ENCODE measurements at places on chromosomes 13 and 19.

DNA sequence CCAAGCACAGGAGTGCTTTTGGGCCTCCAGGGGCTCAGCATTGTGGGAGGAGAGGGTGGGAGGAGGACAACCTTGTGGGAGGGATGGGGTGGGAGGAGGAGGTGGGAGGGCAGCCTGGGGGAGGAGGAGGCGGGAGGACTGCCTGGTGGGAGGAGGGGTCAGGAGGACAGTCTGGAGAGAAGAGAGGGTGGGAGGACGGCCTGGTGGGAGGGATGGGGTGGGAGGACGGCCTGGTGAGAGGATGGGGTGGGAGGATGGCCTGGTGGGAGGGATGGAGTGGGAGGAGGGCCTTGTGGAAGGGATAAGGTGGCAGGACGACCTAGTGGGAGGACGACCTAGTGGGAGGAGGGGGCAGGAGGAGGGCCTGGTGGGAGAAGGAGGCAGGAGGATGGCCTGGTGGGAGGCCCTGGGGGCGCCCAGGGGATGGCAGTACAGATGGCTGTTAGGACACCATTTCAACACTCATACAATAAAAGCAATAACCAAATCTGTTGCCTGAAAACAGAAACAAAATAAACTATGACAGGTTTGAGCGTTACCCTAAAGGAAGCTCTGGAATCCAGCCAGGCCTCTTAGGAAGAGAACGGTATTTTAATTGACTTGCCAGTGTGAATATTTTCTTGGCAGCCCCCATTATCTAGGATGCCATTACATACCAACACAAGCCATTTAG is 63.7 kb downstream of the CRYL1 start:
- no peak for DNase-seq

- DNase-seq, result no peak
Observed at GRCh38 chr13:40457929-40458719, 208.3 kb downstream of the FOXO1 start.

DNA sequence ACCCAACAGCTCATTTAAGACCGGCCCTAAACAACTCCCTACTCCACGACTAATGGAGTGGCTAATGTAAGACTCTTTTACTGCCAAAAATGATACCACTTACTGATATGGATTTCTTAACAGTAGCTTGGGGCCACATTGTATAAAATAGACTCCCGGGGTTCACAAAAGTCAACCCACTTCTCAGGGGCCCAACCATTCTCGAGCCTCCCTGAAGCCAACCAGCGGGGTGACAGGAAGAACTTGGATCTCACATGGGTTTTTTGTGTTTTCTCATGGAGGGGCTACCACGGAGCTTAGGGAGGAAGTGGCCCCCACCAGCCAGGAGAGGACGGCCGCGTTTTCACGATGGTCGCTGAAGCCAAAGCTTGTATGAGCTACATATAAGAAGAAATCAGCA is 8.1 kb downstream of the MCF2L start:
- DNase-seq, result no peak

- DNase-seq, result peak; percentile 69
Observed at GRCh38 chr13:40518481-40518882, 148.0 kb downstream of the FOXO1 start.

DNA sequence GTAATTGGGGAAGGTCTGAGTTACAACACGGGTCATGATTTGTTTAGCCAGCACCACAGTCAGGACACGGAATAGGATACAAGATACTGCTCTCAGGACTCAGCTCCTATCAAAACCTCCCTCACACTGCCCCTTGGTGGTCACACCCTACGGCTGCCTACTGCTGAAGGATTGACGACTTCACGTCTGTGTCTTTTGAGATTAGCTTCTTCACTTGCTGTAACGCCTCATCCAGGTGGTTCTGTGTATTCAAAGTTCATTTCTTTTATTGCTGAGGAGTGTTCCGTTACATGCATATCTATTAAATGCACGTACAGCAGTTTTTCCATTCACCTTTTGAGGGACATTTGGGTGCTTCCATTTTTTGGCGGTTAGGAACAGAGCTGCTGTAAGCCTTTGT is 46.3 kb downstream of the URI1 start:
- no peak for DNase-seq

All from activated CD4-positive, alpha-beta T cell treated with anti-CD3 and anti-CD28 coated beads, Interleukin-2, Interleukin-6, amounts not matched to agents 100 ng/mL and 50 ng/mL, durations not matched to agents 16 hours and 8 hours (primary cell).